ENCODE measurements at places on chromosomes 12 and 14.

GRCh38 chr12:54879579-54879978 is 25.3 kb downstream of the MUCL1 start:
- no peak for DNase-seq

- no peak for DNase-seq
These were observed 123.7 kb downstream of the DAD1 start for GRCh38 chr14:22465201-22465840.

GRCh38 chr12:39157696-39158342 is 252.4 kb upstream of the CPNE8 start:
- no peak for DNase-seq

- no peak for DNase-seq
These were observed 63.5 kb downstream of the MAPKAPK5 start for GRCh38 chr12:111905502-111905901.

DNA sequence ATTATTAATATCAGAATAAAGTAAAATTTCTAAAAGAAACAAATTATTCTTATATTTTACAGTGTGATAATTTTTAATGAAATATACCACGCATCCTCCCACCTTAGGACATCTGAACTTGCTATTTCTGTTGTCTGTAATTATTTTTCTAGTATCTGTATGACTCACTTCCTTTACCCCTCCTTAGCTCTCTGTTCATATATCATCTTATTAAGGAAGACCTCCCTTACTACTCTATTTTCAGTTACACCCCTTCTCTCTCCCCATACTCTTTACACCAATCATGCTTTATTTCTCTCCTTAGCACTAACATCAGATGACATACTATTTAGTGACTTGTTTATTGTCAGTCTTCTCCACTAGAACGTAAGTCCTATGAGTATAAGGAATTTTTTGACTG is 34.2 kb upstream of the C12orf50 start:
- no peak for DNase-seq

DNA sequence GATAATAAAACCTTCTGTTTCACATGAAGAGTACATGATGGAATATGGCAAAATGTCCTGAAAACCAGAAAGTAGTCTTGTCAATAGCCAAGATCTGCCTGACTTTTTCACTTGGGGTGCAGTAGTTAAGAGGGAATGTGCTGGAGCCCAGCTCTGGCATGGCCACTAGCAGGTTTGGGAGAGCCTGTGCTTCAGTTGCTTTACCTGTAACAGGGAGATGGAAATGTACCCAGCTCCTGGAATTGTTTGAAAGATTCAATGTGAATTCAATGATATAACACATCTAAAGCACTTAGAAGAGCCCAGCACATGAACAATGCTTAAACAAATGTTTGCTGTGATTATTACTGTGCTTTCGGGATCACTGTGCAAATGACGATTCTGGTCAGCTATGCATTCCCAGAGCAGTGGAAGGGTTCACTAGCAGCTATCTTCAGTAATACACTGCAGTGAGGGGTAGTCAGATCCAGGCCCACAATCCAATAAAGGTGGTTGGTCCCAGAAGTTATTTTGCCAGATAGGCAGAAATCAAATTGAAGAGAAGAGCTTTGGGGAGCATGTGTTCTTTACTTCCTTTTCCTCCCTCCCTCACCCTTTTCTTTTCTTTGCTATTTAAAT is 224.9 kb downstream of the APAF1 start:
- DNase-seq = no peak

DNA sequence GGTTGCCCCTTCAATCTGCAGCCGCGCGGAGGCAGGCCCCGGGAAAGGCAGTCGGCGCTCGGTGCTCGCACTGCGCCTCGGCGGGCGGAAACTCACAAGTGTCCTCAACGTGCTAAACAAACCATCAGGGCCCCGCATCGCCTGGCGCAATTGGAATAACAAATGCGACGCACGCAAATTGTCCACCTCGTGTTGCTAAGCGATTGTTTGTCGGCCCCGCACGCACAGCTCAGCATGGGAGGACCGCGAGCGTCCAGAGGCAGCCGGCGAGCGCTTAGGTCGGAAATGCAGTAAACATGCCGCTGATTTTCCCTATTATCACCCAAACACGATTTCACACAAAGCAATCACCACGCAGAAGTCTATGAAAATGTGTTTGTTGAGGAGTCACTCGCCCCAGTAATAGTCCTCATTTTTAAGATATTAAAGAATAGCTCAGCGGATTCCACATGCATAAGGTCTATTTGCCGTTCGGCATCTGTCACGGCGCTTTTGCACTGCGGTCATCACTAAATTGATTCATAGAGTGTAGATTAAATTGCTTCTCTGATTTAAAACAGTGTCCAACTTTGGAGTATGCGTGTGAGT is 3.2 kb upstream of the GSC start:
- DNase-seq = no peak

DNA sequence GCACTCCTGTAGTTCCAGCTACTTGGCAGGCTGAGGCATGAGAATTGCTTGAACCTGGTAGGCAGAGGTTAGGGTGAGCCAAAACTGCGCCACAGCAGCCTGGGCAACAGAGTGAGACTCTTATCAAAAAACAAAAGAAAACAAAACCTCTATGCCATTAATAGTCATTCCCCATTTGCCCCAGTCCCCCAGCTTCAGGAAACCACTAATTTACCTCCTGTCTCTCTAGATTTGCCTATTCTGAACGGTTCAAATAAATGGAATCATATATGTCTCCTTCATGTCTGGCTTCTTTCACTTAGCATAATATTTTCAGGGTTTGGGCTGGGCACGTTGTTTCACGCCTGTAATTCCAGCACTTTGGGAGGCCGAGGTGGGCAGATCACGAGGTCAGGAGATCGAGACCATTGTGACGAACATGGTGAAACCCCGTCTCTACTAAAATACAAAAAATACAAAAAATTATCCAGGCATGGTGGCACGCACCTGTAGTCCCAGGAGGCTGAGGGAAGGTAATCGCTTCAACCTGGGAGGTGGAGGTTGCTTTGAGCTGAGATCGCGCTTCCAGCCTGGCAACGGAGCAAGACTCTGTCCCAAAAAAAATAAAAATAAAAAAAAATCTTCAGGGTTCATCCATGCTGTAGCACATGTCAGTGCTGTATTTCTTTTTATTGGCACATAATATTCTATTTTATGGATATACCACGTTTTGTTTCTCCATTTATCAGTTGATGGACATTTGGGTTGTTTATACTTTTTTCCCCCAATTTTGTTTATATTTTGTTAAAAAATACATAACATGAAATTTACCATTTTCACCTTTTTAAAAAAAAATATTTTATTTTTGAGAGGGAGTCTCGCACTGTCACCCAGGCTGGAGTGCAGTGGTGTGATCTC is 31.9 kb downstream of the KNTC1 start:
- DNase-seq = no peak

DNA sequence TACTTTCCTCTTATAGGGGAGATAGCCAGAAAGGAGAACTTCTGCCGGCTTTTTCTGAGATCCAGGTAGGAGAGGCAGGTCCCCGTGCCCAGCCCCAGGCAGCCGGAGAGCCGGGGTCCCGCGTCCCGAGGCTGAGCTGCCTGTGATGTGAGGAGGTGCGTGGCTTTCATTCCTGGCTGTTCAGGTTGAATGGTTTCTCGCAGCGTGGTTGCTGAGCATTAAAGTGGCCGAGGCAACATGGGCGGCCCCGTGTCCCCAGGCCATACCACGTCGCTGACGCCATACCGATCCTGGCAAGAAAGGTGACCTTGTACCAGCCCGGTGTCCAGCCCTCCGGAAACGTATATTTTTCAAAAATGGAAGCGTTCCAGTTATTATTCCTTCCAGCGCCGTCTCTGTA is 116.7 kb upstream of the MYL2 start:
- DNase-seq = no peak

DNA sequence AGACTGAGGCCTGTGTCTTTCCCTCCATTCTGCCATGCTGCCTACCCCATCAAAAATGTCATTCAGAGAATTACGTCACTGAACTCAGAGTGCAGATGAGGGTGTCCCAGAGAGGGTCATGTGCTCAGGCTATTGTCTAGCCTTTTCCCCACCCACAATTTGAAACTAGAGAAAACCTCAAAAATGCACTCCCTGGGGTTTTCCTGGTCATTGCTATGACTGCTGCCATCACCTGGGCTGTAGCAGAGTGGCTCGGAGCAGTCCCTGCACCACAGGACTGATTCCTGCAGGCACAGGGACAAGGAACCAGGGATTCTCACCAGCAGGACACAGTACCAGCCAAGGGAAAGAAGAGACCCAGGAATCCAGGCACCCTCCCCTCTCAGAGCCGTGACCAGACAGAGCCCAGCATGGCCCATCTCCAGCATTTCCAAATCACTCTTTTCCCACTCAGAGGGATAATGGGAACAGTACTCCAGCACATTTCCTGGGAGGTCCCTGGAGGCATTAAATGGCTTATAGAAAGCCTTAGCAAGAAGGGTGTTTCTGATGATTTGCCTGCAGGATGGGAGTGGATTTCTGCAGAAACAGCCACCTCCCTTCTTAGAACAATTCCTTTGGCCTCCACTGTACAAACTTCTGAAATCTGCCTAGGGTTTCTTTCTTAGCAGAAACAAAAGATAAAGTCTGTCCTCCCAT is 45.9 kb downstream of the VWF start:
- no peak for DNase-seq

DNA sequence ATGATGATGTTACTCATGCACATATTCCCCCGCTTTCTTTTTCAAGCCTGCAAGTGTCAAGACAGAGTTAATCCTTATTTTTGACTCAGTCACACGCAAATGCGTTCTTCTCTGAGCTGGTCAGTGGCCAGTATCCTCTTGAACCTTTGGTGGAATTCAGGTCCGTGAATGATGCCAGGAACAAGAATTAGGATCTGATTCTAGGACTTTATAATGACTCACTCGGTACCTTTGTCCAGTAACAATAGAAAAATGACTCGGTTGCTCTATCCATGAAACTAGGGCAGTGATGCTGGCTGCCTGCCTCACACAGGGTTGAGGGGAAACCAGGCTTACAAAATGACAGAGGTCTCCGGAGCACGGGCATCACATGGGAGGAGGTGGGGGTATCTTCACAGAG is 185.8 kb upstream of the NUDT4 start:
- DNase-seq = no peak

DNA sequence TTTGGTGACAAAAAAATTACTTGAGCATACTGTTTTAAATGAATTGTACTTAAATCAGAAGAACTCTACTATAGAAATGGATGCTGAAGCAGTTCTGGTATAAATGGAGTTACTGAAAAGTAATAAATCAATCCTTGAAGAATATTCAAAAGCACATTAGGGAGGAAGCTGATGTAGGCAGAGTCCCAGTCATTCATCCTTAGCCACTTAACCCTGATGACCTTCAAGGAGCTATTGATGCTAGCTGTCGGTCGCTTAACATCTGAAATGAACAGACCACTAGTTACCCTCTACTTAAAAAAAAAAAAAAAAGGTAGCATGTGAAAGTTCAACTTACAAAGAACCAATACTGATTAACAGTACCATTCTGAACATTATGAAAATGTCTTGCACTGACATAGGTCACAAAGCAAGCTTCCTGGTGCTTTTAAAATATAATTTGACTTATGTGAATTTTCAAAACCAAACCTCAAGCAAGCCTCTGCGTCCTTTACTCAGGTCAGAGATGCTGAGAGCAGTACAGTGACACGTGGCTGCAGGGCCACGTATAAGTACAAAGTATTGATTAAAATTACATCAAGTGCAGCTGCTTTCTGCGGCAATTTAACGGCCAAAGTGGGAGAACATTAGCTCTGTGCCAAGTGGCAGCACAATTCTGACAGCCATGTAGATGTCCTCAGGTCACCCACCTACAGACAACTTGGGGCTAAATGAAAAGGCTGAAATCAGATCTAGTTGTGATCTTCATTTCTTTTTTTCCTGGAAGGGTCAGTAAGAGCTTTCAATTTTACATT is 18.1 kb downstream of the PPM1H start:
- DNase-seq = no peak

GRCh38 chr12:98754095-98754494 is 109.0 kb downstream of the APAF1 start:
- DNase-seq = no peak

GRCh38 chr12:104371043-104371870 is 67.7 kb downstream of the EID3 start:
- no peak for DNase-seq

GRCh38 chr12:121657305-121658008 is 12.0 kb downstream of the MORN3 start:
- DNase-seq = no peak

DNA sequence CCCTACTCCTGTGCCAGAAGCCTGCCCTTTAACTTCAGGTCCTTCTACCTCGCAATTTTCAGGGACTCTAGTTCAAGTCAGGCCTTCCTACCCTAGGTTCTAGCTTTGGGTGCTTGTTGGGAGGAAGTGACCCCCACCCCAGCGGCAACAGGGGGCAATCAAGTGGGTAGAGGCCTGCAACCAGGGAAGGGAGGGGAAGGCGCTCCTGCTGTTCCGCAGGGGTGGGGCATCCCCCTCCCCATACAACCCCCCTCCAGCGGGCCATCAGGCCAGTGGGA is 204 bp upstream of the PRPH start:
- DNase-seq = no peak

- DNase-seq = no peak
These were observed 132.6 kb downstream of the SLC38A6 start for GRCh38 chr14:61113561-61114225.

GRCh38 chr14:74863274-74863673 is 12.7 kb downstream of the PROX2 start:
- DNase-seq = no peak

DNA sequence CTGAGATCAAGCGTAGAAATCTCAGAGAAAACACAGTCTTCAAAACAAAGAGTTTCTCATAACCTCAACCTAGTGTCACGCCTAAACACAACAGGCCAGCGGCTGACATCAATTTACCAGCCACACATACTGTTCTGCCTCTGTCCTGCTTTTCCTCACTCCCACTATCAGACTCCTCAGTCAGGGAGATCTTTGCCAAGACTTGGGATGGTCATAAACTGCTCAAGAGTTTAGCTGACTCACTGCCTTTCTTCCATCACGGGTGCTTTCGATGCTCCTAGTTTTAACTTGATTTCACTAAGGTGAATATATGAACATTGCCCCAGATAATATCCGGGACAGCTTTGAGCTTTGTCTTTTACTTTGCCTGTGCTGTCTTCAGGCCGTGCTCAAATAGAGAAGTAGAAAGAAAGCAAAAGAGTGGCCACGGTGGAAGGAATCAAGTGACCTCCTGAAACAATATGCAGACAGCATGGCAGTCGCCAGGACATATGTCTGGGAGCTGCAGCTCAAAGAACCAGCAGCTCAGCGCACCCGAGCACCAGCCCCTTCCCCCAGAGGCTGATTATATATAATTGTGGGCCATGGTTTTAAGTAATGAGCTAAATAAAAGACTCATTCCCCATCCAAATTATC is 12.1 kb downstream of the MDM1 start:
- no peak for DNase-seq

DNA sequence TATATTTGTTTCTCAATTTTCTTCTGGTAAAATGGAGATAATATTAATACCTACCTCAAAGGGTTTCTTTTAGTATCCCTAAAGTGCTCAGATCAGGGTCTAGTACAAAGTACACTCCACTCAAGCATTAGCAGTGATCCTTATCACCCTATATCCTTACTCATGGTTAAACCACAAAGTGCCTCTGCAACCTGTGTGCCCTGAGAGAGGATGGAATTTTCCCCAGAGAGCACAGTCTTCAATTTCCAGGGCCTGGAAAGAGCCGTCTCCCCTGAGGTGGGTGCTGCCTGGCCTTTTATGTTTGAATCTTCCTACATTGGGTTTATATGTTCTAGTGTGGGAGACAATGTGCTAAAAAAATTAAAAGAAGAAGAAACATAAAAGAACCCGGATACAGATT is 183.1 kb upstream of the FBXO33 start:
- no peak for DNase-seq

GRCh38 chr12:61848893-61849292 is 411.3 kb upstream of the USP15 start:
- DNase-seq = no peak

GRCh38 chr12:113292091-113292490 is 42.8 kb downstream of the SLC8B1 start:
- no peak for DNase-seq

- no peak for DNase-seq
These were observed 98.1 kb upstream of the VRK1 start for GRCh38 chr14:96698960-96699539.
